Activated T-helper 1 cell treated with anti-CD3 and anti-CD28 coated beads, Interleukin-12 subunit alpha, Interleukin-12 subunit beta, Interleukin-2, Interleukin-4 antibody, amounts not matched to agents 30 ng/mL and 10 ng/mL and 1 ng/mL, durations not matched to agents 14 hours and 24 hours and 36 hours (primary cell): ENCODE measurements at places on chromosomes 13 and 19.

- DNase-seq: no peak
These were observed 76.5 kb downstream of the FGF14 start for GRCh38 chr13:102325321-102325720.

GRCh38 chr13:70889163-70889562, 780.9 kb upstream of the KLHL1 start:
- DNase-seq: no peak

- no peak for DNase-seq
These were observed 19.2 kb downstream of the RYR1 start for GRCh38 chr19:38452430-38453366.

DNA sequence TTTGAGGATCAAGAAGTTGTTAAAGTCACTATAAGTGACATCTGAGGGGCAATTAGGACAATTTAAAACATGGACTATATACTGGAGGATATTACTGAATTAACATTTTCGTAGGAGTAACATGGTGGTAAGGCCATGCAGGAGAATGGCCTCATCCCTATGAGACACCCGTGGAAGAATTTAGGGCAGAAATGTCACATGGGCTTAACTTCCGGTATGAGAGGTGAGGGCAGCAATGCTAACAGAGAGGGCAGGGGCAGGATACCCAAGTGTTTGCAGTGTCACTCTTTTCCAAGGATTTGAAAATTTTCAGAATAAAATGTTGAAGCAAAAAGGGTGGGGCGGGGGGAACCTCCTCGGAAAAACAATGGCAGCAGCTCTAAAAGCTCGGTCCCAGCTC, 23.6 kb downstream of the RANBP3 start:
- no peak for DNase-seq

- no peak for DNase-seq
These were observed 7.3 kb downstream of the SHKBP1 start for GRCh38 chr19:40584007-40584406.

DNA sequence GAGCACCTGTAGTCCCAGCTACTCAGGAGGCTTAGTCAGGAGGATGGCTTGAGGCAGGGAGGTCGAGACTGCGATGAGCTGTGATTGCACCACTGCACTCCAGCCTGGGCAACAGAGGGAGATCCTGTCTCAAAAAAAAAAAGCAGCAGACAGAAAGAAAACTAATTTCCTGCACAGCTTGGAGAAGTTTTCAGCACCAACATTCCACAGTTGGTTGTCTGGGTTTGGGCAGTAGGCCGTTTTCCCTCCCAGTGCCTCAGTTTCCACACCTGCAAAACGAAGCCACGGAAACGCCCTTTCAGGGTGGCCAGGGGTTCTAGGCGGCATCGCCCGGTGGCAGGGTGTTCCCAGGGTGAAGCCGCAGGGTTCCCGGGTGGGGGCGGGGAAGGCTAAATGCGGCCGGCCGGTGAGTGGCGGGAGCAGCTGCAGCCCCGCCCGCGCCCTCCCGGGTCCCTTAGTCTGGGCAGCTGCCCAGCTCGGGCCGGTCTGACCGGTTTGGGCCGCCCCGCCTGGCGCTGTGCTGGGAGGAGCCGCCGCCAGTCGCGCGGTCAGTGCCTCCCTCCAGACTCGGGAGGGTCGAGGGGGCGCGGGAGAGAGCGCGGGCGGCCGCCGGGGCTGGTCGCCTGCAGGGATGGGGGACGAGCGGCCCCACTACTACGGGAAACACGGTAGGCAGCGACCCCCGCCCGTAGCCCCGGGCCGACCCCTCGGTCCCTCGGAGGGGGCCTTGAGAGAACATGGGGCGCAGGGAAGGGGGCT, at the start of gene SLC44A2:
TSS of gene SLC44A2 (plus strand) at position 551 of the 759 bp plus-strand sequence. CDS start at position 632, 81 bp downstream.
- DNase-seq: no peak

DNA sequence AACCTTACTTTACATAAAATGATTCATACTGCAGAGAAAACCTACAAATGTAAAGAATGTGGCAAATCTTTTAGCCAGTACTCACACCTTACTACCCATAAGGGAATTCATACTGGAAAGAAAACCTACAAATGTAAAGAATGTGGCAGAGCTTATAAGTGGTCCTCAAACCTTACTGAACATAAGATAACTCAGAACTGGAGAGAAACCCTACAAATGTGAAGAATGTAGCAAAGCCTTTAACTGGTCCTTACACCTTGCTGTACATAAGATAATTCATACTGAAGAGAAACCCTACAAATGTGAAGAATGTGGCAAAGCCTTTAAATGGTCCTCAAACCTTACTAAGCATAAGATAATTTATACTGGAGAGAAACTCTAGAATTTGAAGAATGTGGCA, 90.1 kb downstream of the ZNF675 start:
- no peak for DNase-seq

DNA sequence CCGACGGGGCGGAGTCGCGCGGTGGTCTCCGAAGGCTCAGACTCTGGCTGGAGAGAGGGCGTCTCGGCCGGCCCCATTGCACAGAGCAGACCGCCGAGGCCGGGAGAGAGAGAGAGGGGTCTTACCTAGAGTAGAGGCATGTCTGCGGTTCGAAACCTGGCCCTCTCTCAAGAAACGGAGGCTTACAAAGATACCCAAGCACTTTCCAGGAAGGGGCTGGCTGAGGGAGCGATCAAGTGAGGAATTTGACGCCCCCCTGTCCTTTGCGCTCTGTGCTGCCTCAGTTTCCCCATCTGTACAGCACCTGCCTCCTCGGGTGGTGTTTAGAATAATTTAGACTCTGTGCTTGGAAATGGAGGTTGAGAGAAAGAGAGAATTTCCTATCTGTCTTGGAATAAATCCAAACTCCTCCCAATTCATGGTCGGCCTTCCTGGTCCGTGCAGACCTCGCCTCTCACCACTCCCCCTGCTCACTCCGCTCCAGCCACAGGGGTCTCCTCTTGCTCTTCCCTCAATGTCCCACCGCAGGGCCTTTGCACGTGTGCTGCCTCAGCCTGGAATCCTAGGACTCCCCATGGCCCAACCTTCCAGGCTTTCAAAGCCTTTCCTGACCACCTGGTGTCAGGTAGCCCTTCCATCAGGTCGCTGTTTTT, 658 bp upstream of the ISOC2 start:
- no peak for DNase-seq

DNA sequence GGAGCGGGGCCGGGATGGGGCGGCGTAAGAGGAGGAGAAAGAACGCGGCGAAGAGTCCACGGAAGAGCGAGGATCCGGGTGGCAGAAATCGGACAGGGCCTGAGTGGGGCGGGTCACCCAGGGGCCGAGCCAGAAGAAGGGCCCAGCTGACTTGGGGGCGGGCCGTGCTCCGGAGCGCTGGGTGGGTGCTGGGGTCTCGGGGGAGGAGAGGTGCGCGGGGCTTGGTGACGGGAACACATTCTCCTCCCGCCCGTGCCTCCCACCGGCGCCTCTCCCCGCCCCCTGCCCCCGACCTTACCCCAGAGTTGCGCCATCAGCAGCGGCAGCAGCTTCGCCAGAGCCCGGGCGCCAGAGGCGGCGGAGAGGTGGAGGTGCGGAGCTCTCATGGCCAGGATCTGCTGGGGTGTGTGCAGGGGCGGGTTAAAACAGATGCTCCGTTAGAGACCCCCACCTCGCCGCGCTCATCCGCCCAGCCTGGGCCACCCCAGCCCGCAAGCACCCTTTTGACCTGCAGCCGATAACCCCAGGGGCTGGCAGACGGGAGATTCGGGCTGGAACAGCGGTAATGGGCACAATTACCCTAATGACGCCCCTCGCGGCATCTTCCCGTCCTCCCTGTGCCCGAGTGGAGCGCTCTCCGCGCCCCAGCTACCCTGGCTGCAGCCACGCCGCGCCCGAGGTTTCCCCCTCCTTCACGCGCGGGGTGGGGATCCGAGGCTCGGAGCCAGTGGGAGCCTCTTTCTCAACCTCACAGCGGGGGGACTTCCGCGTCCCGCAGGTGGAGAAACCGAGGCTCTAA, 565 bp downstream of the KLK10 start:
- DNase-seq: no peak

DNA sequence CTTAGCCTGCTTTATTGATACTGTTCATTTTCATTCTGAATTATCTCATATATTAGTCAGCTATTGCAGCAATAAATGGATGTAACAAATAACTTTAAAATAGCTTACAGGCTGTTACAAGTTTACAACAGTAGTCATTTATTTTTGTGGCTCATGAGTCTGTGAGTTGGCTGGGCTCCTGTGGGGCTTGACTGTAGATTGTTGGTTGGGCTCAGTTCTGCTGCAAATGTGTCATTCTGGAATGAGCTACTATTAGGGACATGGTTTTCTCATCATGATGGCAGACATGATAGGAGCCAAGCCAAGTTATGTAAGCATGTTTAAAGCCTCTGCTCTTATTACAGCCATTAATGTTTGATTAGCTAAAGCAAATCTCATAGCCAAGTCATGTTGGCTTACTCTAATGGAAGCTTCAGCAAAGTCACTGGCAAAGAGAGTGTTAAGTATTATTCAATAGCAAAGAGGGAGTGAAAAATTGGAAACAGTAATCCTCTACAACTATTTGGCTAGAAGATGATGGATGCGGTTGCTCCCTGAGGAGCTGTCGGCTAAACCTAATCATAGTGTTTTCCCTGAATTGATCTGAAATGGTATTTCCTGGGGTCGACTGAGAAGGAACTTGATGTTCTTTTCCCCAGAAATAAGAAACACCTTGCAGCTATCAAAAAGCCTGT, 391.3 kb downstream of the TDRD3 start:
- DNase-seq: no peak

- DNase-seq: no peak
These were observed 1.0 kb downstream of the HCN2 start for GRCh38 chr19:590750-591098.

DNA sequence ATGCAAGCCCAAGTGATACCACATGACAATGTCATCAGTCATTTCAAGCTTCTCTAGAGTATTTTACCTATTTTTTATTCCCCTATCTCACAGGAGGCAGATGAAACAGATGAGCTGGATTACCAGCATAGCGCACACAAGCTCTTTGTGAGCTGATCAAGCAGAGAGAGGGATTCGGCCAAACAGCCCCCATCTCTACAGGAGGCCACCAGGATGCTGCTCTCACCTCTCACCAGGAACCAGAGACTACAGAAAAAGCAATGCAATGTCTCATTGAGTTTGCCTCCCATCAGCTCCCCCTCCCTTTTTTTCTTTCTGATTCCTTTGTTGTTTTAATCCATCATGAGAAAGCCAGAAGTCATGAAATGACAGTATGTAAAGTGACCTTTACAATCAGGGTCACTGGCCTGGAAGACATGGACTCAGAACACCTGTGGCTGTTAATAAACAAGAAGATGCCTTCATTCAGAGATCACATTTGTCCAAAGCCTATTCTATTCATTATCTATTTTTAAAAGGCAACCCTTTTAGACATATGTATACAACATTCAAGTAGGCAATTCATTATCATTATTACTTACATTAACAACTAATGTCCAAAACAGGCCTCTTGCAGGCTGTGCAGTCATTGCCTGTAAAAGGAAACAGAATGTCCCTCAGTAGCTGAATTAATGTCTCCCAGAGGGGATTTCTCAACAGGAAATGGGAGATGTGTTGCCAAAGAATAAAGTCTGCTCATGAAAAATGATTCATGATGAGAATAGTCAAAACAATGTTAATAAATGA, 656.6 kb downstream of the TBC1D4 start:
- no peak for DNase-seq

DNA sequence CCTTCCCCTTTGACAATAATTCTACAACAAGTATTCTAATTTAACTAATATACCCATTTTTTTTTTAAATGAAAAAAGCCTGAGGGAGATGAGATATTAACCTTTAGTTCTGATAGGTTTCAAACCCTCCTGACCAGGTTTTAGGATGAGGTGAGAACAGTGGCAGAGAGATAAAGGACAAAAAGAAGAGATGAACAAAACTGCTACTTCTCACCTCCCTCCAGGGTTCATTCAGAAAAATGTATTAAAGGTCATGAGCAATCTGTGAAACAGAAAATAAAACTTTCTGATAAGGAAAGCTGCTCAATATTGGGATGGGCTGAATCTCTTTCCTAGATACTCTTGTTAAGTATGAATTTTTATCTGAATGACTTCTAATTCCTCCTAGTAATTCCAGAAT, 24.1 kb downstream of the SERPINE3 start:
- DNase-seq: no peak

- DNase-seq: no peak
These were observed 26.7 kb downstream of the ZNF850 start for GRCh38 chr19:36745870-36746269.

DNA sequence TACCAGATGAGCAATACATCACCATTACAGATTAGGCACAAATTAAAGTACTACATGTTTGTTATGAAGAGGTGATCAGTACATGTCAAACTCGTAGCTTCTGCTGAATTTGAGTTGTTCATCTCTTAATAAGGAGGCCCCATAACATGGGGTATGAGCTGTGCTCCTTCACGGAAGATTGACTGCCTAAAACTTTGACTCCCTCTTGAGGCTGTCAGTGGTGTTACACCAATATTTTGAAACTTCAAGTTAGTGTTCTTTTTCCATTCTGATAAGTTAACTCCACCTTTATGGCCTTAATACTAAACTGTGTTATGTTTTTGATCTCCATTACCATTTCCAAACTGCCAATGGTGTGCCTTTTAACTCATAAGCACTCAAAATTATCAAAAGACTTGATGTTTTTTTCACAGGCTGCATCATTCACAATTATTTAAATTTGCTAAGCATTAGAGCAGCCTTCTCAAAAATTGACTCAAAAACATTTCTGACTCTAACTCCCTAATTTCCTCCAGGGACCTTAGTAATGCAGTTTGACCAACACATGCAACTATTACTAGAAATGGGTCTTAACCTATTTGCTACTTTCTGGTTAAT, 1591.5 kb downstream of the PCDH9 start:
- no peak for DNase-seq

- no peak for DNase-seq
These were observed 15.9 kb downstream of the CYTH2 start for GRCh38 chr19:48484931-48485612.

DNA sequence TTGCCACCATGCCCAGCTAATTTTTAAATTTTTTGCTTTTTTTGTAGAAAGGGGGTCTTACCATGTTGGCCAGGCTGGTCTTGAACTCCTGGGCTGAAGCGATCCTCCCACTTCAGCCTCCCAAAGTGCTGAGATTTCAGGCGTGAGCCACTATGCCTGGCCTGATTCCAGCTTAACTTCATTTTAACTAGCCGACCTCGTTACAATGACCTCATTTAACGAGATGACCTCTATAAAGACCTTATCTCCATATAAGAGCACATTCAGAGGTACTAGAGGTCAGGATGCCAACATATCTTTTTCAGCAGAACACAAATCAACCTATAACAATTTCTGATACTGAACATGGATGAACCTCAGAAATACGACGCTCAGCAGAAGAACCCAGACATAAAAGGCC, 10.6 kb downstream of the KCNN1 start:
- no peak for DNase-seq

GRCh38 chr13:45537516-45537915, 72.8 kb downstream of the COG3 start:
- DNase-seq: no peak
